Lung microvascular endothelial cell (primary cell): ENCODE measurements at places on chromosomes 16 and 17. TPM values are rescaled to one million over a fixed set of nuclear protein-coding genes. Genes with fewer than 3 reads are reported as not detected.

Gene ARHGAP27
- total RNA-seq, result 19.0 and 33.7 TPM in 2 replicates

Gene NPW
- total RNA-seq, result 0.44 and 0.60 TPM in 2 replicates

Gene SLC5A2
- total RNA-seq, result not detected in 2 replicates

Gene OGFOD3
- 13.9 and 19.8 TPM in 2 replicates for total RNA-seq

Gene RTN4RL1
- total RNA-seq, result 0.22 and 0.40 TPM in 2 replicates

Gene SDR42E2
- 0.20 and 0.22 TPM in 2 replicates for total RNA-seq

Gene SCN4A
- under 0.01 TPM in 1 of 2 replicates, not detected in the other for total RNA-seq

Gene NPIPB8
- total RNA-seq, result 0.20 TPM in 1 of 2 replicates, not detected in the other

Gene RNF222
- under 0.01 TPM in 1 of 2 replicates, not detected in the other for total RNA-seq

Gene NAE1
- total RNA-seq, result 32.5 and 44.7 TPM in 2 replicates

Gene TOM1L2
- total RNA-seq, result 12.6 and 18.5 TPM in 2 replicates

Gene FAM234A
- 38.6 and 41.5 TPM in 2 replicates for total RNA-seq

Gene CBX2
- total RNA-seq, result 4.6 and 5.2 TPM in 2 replicates

Gene TIMP2
- 35.1 and 69.2 TPM in 2 replicates for total RNA-seq

Gene TMEM106A
- 0.87 and 0.99 TPM in 2 replicates for total RNA-seq

Gene ST6GALNAC1
- total RNA-seq, result not detected in 2 replicates

Gene EFCAB5
- total RNA-seq, result under 0.01 and 0.40 TPM in 2 replicates

Gene ZPBP2
- not detected in 2 replicates for total RNA-seq

Gene VMO1
- 0.22 TPM in 1 of 2 replicates, not detected in the other for total RNA-seq

Gene BAHCC1
- total RNA-seq, result 2.6 TPM in 2 replicates

Gene CLEC19A
- total RNA-seq, result not detected in 2 replicates

Gene KRTAP1-5
- total RNA-seq, result not detected in 2 replicates
